ENCODE measurements at places on chromosomes 11 and 22.

DNA sequence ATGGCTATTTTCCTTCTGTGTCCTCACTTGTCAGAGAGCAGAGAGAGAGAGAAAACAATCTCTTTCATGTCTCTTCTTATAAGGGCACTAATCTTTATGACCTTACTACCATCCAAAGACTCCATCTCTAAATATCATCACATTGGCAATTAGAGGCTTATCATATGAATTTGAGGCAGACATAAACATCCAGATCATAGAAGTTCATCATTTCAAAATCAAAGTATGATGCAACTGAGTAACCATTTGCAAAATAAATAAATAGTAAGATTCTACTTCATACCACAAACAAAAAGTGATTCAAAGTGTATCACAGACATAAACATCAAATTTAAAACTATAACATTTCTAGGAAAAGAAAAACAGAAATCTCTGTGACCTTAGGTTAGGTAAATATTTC is 504.7 kb upstream of the ARHGAP42 start:
- DNase-seq = no peak

DNA sequence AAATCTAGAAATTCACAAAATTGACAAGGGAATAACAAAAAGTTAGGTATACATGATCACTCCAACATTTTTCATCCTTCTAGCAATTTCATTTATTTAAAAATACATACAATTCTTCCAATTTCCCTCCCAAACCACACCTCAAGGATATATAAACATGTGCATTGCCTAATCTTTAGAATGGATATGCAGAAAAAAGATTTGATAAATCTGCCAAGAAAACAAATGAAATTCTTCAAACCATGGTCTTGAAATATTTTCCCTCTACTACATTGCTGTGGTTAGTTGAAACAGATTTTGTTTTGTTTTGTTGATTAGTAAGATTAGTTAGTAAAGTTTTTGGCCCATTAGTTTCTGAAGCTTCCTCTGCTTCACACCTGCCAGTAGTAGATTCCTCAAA is 703.3 kb upstream of the CCDC179 start:
- DNase-seq = no peak

- no peak for DNase-seq
Measured at GRCh38 chr11:76158394-76159302, 47.7 kb downstream of the WNT11 start.

DNA sequence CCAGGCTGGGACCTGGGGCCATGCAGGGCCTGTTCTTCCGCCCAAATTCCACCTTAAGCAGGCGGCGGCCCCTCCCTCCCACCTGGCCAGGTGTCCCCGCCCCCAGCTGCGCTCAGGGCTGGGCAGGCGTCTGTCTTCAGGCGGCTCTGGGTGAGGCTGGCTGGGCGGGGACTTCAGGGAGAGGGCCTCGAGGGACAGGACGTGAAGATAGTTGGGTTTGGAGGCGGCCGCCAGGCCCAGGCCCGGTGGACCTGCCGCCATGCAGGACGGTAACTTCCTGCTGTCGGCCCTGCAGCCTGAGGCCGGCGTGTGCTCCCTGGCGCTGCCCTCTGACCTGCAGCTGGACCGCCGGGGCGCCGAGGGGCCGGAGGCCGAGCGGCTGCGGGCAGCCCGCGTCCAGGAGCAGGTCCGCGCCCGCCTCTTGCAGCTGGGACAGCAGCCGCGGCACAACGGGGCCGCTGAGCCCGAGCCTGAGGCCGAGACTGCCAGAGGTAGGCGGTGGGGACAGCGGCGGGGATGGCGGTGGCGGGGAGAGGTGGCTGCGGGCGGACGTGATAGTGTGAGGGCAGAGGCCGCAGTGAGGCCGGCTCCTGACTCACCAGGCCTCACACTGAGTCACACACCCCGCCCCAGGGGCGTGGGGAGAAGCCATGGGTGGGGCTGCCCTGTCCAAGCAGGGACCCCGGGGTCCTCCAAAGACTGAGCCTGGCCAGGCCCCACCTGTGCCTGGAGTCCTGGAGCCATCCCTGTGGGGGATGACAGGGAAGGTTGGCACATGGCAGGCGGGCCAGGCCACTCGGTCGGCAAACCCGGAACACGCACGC is at the start of gene PKP3:
PKP3 (plus strand) TSS at position 176 of the 824 bp plus-strand sequence; CDS start at position 260, 84 bp downstream.
- DNase-seq = no peak

DNA sequence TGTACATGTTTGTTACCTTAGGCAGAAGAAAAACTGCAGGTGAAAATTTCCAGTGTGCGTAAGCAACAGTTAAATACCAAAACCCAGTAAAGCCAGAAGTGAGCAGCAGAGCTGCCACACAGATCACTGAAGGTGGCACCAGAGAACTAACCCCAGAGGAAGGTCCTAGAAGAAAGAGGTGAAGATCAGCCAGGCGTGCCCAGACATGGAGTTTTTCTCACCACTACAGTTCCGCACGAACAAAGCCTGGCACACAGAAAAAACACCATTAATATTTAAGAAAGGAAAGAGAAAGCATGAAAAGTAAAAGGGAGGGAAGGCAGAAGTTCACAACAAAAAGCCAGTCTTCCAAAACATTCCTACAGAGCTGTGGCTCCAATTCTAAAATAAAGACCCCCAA is 60.7 kb downstream of the STK33 start:
- DNase-seq = no peak
